NAMALWA (cell line): ENCODE measurements at places on chromosomes 16 and 17.
A peak's percentile ranks its signal among the peaks of the same experiment; 100 is the strongest.

- no peak for DNase-seq
Observed at GRCh38 chr17:28369684-28370034, 448 bp downstream of the VTN start.

DNA sequence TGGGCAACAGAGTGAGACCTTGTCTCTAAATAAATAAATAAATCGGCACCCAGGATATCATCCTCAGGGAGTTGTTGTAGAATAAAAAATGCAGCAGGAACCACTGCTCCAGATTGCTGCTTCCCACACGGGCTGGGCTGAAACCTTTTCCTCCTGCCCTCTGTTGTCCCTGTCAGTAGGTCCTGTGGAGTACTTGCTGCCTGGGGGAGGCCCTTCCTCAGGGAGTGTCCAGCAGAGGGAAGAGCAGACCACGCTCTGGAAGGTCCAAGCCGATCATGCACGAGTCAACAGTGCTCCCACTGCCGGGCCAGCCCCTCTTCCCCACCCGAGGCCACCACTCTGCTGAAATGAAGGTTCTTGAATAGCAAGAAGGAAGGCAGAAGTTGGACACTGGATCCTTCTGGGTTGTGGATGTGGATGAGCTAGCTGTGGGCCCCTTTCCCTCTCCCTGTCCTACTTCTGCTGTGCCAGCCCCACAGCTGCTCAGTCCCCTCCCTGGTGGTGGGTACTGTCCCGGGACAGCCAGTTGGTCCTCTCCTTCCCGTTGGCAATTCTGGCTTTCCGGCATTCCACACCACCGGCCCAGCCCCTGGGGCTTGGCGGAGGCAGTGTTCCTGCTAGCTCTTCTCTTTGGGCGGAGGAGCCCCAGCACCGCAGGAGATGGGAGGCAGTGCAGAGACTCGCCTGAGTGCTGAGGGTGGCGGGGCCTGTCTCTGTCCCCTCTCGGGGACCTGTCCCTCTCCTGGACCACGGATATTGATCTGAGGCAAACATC is 10.8 kb downstream of the CDK5R1 start:
- DNase-seq: no peak

DNA sequence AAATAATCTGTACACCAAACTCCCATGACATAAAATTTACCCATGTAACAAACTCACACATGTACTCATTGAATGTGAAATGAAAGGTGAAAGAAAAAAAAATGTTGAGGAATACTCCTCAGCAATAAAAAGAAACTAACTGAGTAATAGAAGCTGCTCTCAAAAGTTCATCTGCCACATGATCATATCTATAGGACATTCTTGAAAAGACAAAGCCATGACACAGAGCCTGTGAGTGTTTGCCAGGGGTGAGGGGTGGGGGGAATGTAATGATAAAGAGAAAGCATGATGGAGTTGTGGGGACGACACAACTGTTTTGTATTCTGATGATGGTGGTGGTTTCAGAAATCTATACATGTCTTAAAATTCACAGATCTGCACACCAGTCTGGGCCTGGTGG is 52.2 kb upstream of the TMC5 start:
- DNase-seq: no peak

GRCh38 chr16:73384506-73385089 is 336.7 kb upstream of the ZFHX3 start:
- peak; percentile 3 for DNase-seq

- peak; percentile 87 for DNase-seq
Observed at GRCh38 chr17:16407911-16408588, 7.3 kb upstream of the TRPV2 start.

DNA sequence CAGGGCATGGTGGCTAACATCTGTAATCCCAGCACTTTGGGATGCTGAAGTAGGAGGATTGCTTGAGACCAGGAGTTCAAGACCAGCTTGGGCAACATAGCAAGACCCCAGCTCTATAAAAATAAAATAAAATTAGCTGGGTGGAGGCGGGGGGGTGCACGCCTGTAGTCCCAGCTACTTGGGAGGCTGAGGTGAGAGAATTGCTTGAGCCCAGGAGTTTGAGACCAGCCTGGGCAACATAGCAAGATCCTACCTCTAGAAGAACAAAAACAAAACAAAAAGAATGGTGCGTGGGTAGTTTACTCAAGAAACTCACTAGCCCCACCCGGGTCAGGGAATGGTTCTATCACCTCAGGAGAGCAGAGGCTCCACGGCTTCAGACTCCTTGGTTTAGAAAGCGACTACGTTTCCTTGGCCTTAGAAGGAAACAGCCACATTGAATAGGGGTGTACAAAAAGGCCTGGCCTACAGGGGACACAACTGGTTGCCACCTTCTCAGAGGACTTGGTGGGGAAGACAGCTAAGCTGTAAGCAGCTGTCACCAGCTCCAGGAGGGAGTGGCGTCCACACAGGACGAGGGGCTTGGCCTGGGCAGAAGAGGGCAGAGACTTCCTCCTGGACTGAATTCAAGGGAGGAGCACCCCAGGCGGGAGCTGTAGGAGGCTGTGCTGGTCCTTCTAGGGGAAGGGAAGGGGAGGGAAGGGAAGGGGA is 716 bp downstream of the TK1 start:
- DNase-seq: peak; percentile 58

- DNase-seq: no peak
Observed at GRCh38 chr17:55710410-55710809, 12.3 kb downstream of the TMEM100 start.

DNA sequence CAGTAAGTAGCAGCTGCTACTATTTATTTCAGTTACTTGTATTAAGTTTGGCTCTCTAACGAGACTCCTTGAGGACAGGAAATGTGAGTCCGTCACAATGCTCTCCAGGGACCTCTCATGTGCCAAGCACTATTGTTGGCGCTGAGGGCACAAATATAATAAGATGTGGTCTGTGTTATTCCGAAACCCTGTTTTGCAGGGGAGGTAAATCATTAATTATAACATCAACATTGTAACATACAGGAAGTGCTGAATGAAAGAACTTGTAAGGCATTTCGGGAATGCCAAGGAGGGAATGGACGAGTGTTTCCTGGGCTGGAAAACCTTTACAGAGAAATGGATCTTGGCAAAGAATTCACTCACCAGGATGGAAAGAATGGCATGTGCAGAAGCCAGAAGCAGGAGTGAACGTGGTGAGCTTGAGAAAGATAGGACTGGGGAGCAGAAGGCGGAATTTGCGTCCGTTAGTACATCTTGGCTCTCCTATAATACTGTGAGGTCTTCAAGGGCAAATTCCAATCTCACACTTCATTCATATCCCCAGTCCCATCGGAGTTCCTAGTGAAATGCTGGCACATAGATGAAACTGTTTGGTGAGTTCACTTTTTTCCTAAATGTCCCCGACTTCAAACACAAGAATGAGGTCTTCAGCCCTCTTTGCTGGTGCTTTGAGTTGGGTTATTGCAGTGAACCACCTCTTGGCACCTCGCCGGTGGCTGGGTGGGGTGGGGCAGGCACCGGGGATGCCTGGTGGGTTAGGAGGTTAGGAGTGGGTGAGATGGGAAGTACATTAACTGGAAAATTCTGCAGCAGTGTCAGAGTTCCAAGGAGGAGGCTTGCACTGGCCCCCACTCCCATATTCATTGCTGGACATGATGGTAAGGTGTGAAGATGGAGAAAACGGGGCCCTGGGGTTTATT is 11.5 kb downstream of the TAC4 start:
- no peak for DNase-seq

DNA sequence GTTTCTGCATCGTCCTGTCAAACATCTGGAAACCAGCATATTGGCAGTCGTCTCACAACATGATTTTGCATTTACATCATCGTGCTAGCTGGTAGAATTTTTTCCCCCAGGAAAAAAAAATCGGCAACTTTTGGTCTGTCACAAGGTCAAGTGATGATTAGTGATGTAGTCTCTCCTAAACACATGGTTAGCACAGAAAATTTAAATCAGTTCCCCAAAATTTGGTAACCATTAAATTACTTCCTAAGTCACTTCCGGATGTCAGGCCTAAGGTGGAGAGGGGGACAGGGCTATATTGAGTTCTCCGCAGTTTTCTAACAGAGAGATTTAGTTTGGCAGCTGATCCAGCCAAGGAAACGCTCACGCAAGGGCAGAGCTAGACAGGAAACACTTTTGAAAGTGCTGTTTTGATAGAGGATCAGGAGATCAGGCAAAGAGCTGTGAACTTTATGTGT is 271.0 kb upstream of the TBX2 start:
- no peak for DNase-seq

- DNase-seq: no peak
Observed at GRCh38 chr17:42411361-42411760, 11.7 kb downstream of the CAVIN1 start.

GRCh38 chr16:54286366-54287130 is at the start of gene IRX3:
Gene IRX3 (minus strand): TSS chr16:54286787. CDS start chr16:54286050, 737 bp downstream.
- no peak for DNase-seq

DNA sequence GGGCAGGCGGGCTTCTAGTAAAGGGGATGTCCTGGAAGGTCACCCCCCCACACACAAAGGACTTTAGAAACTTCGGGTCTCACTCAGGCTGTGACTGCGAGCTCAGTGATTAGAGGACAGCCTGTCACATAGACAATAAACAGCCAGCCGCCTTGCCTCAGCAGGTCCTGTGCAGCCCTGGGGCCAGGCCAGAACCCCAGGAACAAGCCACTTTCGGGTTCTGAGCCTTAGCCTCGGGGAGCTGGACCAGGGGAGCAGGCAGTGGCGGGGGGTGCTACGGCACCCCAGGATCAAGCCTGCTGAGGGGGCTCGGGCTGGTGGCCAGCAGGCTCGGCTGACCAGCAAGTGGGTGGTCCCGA is 1.1 kb downstream of the GAS7 start:
- no peak for DNase-seq

GRCh38 chr16:85716680-85717038 is 27.9 kb upstream of the GINS2 start:
- no peak for DNase-seq

DNA sequence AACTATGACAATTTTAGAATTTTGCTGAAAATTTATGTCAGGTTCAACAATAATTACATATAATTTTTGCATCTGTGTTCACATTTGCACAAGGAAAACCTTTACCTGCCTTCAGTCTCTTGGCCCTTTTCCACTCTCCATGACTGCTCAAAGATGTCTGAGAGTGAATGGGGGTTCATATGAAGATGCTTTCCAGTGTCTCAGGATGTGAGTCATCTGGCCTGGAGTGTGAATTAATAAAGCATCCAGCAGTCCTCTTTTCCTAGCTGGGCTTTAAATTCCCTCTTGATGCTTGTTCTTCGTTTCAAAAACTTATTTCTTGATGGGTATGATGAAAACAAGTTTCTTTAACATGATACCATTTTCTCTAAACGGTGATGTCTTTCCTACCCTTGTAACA is 99.9 kb downstream of the CDK5R1 start:
- no peak for DNase-seq

- DNase-seq: no peak
Observed at GRCh38 chr16:49548325-49548970, 174.8 kb downstream of the C16orf78 start.

DNA sequence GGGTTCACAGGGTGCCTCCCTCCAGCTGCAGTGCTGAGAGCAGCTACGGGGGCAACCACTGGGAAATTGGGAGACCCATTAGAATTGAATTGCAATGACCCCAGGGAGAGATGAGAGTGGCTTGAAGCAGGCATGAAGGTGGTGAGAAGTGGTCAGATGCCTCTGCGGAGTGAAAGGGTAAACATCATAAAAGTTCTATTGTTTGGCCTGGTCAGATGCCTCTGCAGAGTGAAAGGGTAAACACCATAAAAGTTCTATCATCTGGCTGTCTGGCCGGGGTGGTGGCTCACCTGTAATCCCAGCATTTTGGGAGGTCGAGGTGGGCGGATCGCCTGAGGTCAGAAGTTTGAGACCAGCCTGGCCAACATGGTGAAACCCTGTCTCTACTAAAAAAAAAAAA is 53.5 kb downstream of the TNFRSF13B start:
- DNase-seq: no peak

DNA sequence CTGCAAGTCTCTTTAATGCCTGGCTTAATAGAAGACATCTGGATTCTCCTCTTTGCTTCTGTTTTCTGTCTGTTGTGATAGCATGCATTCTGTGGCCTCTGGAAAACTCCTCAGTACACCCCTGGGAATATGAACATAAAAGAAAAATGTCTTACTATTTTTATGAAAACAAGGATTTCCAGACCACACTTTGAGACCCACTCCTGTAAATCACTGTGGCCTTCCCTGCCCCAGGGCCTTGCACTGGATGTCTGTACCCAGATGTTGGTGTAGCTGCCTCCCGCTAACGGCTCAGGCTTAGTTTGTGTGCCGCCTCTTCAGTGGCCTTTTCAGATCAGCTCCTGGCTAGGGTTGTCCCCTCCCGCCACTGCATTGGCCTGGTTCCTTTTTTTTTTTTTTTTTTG is 126.6 kb downstream of the SOCS1 start:
- no peak for DNase-seq

DNA sequence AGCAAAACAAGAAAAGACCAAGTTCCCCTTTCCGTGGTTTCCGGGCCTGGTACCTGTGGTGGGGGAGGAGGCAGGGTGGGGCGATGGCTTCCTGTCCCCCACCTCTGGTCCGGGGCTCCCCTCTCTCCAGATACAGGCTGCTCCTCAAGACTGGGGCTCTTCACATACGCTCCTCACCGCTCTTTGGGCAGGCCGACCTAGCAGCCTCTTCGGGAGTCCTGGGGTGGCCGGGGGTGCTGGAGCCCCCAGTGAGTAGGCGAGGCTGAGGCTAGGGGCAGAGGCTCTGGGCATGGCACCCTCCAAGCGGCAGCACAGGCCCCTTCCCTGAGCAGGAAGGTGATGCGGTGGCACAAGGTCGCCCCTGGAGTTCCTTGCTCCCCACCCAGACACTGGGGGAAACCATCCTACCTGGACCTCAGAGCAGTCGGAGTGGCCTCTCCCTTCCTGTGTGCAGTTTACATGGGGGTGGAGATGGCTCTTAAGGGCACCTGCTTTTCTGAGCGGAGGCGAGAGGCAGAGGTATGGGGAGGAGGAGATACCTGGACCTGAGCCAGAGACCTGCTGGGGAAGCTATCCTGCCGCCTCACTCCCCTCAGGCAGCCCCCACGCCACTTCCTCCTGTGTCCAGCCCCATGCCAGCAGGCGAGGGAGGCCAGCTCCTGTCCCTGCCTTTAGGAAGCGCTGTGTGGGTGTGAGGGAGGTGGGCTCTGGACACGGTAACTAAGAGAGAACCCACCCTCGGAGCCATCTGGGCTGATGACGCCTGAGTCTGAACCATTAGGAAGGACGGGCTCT is 891 bp downstream of the CORO1A start:
- peak; percentile 81 for DNase-seq

- DNase-seq: peak; percentile 62
Observed at GRCh38 chr16:27515874-27516353, 33.8 kb downstream of the GTF3C1 start.

GRCh38 chr16:48352648-48353390 is 32.4 kb downstream of the SIAH1 start:
- no peak for DNase-seq

GRCh38 chr16:4613636-4614570 is 785 bp downstream of the UBALD1 start:
- peak; percentile 59 for DNase-seq

- DNase-seq: no peak
Observed at GRCh38 chr17:78524870-78525510, 52.2 kb downstream of the DNAH17 start.
